GM10248 (cell line): ENCODE measurements at places on chromosomes 7 and 10.

DNA sequence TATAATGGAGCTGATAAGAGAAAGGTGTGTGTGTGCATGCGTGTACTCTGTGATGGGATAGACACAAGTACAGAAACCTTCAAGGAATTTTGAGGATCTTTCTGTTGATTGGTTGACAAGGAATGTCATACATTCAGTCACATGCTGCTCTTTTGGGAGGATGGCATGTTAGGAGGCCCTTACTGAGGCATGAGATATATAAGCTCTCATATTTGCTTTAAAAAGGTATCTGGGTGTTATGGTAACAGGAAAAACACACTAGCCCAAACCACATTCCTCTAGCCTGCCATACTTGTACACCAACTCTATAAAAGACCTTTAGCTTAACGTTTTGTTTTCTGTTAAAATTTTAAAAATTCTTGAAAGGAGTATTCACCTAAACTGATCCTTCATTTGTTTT lies 72.5 kb upstream of the EGFR start:
- no peak for DNase-seq

- no peak for DNase-seq
These were observed 47.9 kb upstream of the MYL10 start for GRCh38 chr7:101676956-101677355.

DNA sequence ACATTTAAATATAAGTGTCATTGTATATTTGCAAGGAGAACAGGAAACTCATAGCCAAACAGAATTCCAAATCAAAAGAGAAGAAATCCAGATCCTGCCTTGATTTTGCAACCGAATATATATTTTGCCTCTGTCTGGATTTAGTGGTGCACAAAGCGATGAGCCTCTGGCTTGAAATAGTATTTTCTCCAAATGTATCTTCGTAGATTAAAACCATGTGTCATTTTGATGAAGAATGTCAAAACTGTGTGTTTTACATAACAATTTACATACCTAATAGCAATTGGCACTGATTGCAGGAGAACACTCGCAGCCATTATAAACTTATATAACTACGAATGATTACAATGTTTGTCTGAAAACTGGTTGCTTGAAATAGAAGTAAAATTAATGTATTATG lies 156.4 kb downstream of the ARID5B start:
- no peak for DNase-seq

GRCh38 chr7:22808140-22808539 lies 14.5 kb downstream of the TOMM7 start:
- DNase-seq = no peak

GRCh38 chr10:561721-562120 lies 127.7 kb downstream of the DIP2C start:
- no peak for DNase-seq

DNA sequence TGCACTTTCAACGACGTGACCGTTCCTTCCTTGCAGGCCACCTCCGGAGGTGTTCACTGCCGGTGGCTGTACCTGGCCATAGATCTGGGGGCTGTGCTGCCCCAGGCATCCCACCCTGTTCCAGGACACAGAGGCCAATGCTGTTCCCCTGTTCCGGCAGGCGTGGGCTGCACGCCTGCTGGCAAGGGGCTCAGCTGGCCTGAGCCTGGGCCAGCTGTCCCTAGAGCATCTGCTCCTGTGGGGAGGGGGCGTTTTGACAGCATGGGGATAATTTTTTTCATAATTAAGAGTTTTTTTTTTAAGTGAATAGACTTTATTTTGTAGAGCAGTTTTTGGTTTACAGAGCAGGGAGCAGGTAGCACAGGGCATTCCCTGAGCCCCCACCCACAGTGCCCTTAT lies 28.8 kb downstream of the PWWP2B start:
- no peak for DNase-seq

- no peak for DNase-seq
These were observed 7.7 kb downstream of the PLCE1 start for GRCh38 chr10:94001416-94001810.

- DNase-seq = no peak
These were observed 212.1 kb downstream of the MLLT10 start for GRCh38 chr10:21746118-21746517.

DNA sequence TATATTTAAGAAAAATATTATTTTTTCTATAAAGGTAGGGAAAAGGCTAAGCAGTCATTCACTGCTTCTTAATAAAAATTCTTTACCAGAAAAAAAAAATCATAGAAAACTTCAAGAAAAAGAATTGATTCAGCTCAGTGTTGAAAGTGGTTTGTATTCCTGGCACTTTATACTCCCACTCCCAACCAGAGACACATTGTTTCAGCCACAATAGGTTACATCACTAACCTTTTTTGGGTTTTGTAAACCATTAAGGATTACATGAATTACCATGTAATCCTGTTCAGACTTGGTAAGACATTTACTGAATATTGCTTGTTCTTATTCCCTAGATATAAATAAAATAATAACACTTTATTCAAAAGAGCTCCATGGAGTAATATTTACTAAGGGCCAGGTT lies 46.6 kb downstream of the MINPP1 start:
- DNase-seq = no peak
